NCI-H1417 treated with DMSO at 0.1 percent for 48 hours (cell line): ENCODE measurements at places on chromosomes 12 and 14.

- no peak for DNase-seq
These were observed 411.1 kb downstream of the NRXN3 start for GRCh38 chr14:78581229-78581628.

- DNase-seq = no peak
These were observed 3.1 kb upstream of the KIF26A start for GRCh38 chr14:104135121-104135903.

DNA sequence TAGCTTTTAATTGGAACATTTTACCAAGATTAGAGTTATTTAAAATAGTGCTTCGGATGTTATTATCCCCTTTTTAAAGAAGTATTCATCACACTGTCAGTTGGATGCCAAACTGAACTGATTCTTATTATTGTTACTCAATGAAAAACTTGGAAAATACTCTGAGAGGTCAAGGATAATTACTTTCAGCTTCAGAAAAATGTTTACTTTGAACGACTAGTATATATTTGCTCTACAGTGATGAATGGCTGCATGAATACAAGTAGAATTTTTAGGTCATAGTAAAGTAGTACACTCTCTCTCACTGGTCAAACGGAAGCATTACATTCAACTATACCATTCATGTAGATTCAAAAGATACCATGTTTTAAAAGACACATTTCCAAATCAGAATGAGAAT lies 269.2 kb downstream of the CCDC91 start:
- DNase-seq = no peak

- no peak for DNase-seq
These were observed 2.0 kb downstream of the SOAT2 start for GRCh38 chr12:53105256-53105655.

DNA sequence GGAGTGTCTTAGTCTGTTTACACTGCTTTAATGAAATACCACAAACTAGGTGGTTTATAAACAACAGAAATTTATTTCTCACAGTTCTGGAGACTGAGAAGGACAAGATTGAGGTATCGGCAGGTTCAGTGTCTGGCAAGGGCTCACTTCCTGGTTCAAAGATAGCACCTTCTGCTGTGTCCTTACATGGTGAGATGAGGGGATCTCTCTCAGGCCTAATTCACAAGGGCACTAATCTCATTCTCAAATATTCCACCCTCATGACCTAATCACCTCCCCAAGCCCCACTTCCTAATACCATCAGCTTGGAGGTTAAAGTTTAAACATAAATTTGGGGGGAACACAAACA lies 35.0 kb upstream of the PLEK2 start:
- DNase-seq = no peak

DNA sequence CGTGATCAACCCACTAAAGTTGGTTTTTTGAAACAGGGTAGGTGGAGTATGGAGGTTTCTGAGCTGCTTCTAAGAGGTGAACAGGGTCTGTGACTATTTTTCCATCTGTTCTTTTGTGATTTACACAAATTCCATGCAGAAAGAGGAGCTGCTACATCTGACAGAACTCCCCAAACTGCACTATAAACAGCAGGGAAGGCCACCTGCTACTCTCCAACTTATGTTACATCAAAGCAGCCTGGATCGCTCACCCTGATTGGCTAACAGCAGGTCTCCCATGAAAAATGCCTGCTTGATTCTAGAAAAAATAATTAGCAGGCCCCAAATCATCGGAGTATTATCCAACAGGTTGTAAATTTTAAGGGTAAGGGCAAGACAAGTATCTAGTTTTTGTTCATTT lies 282.9 kb upstream of the FLRT2 start:
- DNase-seq = no peak

GRCh38 chr14:104091061-104091926 lies 5.8 kb downstream of the ASPG start:
- no peak for DNase-seq

DNA sequence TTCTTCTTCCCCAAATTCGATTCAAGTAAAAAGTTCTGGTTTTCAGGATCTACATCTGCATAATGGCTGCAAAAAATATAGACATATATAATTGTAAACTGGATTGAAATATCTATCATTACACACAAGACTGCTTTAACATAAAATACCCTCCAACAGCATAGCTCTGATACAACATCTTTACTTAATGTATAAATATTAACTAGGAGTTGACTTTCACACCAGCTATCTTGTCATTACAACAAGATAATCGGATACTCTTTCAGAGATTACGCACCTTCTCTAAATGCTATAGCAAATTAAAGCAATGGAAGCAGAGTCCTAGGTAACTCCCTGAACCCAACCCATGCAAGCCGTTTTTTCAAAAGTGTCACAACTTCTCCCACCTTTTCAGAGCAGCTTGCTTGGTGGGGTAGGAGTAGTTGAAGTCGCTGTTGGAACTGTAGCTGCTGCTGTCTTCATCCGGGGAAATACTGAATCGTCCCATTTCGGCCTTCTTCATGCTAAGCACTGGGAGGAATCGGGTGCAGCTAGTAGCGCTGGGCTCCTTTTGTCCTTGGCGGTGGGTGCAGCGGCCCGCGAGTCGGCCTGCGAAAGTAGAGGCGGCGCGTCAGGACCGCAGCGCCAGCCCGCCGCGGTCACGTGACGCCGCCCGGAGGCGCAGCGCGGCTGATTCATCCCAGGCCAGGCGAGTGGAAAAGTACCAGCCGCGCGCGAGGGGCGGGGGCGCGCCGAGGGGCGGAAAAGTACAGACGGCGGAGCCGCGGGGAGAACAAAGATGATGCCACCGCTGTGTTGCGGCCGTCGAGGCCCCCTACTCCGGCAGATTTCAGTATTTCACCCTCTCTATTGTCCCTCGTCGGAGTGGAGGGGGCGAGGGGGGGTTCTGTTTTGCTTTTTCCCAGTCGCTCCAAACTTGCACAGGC lies 1.5 kb downstream of the SLC38A2 start:
- DNase-seq = peak; percentile 31

DNA sequence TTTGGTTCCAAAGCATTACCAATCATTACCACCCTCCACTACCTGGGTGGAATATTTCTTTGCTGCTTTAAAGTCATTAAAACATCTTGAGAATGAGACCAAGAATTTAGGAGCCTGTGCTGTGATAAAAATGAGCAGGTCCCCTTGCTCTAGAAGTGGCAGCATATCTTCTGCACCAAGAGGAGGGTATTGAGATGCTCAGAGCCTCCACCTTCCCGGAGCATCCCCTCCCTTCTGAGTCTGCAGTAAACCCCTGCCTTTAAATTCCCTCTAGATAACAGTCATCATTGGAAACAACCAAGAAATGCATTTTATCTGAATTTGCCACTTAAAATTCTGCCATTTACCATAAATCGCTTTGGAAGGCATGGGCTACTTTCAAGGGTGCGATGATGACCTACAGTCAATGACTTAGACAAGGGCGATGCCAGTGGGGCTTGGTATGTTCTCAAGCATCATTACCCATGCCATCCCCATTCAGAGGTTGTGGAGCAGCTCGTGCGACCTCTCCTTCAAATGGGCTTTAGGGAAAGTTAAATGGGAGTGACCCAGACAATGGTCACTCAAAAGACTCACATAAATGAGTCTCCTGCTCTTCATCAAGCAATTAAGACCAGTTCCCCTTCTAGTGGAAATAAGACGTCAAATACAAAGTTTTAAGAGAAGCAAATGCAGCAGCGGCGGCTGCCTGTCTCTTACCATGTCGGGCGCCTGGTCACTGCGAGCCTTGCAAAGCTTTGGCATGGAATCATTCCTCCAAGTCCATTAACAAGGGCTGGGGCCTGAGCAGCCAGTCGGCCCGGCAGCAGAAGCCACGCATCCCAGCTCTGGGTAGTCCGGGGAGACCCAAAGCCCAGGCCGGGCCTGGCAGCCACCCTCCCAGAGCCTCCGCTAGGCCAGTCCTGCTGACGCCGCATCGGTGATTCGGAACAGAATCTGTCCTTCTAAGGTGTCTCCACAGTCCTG lies 334.5 kb downstream of the TMEM121 start:
- DNase-seq = no peak

DNA sequence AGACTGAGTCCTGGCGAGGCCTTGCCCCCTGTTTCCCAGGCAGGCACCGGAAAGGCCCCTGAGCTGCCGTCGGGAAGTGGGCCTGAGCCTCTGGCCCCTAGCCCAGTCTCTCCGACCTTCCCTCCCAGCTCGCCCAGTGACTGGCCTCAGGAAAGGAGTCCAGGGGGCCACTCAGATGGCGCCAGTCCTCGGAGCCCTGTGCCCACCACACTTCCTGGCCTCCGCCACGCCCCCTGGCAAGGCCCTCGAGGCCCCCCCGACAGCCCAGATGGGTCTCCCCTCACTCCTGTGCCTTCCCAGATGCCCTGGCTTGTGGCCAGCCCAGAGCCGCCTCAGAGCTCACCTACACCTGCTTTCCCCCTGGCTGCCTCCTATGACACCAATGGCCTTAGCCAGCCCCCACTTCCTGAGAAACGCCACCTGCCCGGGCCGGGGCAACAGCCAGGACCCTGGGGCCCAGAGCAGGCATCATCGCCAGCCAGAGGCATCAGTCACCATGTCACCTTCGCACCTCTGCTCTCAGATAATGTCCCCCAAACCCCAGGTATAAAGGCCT lies 10.9 kb downstream of the TNS2 start:
- no peak for DNase-seq

DNA sequence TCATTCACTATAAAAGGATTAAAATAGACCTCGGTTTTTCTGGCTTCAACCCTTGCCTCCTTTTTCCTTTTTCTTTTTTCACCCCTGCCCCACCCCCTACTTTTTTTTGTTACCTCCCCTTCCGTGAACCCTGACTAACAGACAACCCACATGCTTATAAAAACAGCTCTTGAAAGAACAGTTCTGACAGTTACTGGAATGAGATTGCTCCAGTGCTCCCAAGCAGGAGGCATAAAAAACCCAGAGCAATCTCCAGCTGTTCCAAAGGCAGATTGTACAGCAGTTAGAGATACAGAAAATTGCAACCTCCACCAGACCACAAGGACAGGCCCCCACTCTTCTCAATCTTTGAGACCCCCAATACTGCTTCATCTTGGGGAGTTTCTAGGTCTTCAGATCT lies 29.9 kb upstream of the TMEM260 start:
- DNase-seq = no peak

- DNase-seq = no peak
These were observed 27.8 kb upstream of the GPR132 start for GRCh38 chr14:105093038-105093430.

GRCh38 chr12:127336416-127336815 lies 930.6 kb upstream of the TMEM132C start:
- DNase-seq = no peak

GRCh38 chr14:61111209-61111665 lies 130.2 kb downstream of the SLC38A6 start:
- no peak for DNase-seq

GRCh38 chr12:29797565-29798355 lies 14.0 kb upstream of the TMTC1 start:
- DNase-seq = no peak

DNA sequence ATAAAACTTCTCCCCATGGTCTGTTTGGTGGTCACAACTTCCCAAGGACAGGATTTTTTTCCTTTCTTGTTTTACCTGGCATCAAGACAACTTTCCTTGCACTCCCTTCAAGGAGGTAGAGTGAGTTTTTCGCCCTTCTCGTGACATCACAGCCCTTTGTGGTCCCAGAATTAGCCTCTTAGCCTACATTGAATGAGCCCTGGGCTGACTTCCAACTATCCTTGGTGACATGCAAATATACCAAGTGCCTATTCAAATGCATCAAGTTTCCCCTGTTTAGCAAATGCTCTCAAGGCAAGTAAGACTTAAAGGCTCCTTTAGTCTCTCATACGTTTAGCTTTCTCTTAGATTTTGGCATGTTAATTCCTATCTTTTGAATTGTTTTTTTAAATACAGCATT lies 36.6 kb downstream of the TC2N start:
- DNase-seq = no peak

DNA sequence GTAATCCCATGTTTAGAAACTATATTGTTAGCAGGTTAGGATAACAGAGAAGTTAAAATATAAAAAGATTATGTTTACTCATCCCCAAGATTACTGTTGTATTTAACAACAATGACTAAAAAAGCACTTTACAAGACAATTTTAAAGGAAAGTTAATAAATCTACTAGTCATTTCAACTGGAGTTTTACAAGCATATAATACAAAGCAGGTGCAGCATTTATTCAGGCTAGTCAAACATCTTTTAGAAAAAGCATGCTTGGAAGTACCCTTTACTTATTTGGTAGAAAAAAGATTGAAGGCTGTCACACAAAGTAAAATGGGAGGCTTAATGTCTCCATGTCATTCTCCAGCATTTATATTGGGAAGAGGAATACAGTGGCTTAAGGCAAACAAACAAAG lies 80.6 kb downstream of the HEATR5A start:
- DNase-seq = no peak

DNA sequence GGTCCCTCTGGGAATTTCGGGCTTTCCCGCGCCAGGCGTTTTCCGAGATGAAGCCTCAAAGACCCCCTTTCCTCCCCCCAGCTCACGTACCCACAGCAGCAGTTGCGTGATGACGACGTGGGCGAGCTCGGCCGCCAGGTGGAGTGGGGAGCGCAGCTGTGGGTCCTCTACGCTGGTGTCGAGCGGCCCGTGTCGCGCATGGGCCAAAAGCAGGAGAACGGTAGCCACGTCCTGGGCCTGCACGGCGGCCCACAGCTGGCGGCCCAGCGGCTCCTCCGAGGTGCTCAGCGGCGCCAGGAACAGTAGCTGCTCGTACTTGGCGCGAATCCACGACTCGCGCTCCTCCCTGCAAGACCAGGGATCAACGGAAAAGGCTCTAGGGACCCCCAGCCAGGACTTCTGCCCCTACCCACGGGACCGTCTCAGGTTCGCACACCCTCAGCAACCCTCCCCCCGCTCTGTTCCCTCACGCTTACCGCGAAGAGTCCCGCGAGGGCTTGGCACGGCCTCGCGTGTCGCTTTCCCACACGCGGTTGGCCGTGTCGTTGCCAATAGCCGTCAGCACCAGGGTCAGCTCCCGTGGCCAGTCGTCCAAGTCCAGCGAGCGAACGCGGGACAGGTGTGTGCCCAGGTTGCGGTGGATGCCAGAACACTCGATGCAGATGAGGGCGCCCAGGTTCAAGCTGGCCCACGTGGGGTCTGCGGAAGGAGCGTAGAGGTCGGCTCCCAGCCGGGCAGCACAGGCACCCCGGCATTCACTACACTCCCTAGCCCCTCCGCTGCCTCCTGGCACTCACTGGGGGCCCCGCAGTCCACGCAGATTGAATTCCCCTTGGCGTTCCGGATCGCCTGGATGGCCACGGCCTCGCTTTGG lies 11.4 kb downstream of the AGAP2 start:
- no peak for DNase-seq

DNA sequence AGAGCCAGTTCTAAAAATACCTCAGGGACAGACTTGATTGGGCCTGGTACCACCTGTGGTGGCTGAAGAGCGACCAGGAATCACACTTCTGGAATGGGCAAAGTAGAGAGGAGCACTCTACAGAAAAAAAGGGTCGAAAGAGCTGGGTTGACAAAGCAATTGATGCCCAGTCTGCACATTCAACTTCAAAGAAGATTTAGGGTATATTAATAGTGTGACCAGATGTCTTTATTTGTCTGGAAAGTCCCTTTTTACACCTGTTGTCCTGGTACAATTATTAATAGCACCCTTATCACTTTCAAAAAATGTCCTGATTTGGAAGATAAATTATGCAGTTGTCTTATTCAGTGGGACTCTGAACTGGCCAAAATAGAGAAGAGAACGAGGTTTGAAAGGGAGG lies 137.5 kb downstream of the DYRK2 start:
- no peak for DNase-seq

- DNase-seq = no peak
These were observed 108.5 kb downstream of the DACT1 start for GRCh38 chr14:58746261-58746660.

- DNase-seq = no peak
These were observed 42.4 kb downstream of the GLRX5 start for GRCh38 chr14:95577067-95577800.

GRCh38 chr14:101426466-101426865 lies 134.8 kb upstream of the DIO3 start:
- DNase-seq = no peak
